Esophagus mucosa (tissue), 1 donor: ENCODE measurements at places on chromosomes 3 and 15. TPM values are rescaled to one million over a fixed set of nuclear protein-coding genes. Genes with fewer than 3 reads are reported as not detected.

Gene PLCB2
- 4.2 TPM for total RNA-seq

Gene CTDSPL2
- total RNA-seq: 22.8 TPM

Gene EPHB3
- 44.7 TPM for total RNA-seq

Gene GREM1
- 9.2 TPM for total RNA-seq

- ATAC-seq: no peak
Measured at GRCh38 chr3:156558389-156558788, 3.5 kb upstream of the SSR3 start.

DNA sequence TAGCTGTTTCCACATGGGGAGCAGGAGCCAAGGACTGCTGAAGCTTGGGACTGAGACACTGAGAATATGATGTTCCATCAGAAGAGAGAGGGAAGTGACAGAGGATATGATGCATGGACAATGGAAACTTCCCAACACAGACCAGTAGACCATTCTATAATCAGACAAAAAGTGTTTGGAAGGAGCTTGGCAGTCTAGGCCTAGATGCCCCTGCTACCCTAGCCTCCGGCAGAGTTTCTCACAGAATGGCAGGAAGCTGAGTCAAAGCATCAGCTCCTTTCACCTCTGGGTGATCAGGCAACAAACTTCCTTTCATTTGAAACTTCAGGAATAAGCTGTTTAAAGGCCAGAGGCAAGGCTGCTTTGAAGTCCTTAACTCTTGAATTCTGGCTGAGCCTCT lies 222.0 kb downstream of the NEK10 start:
- ATAC-seq: peak; percentile 28

GRCh38 chr15:39472621-39473297 lies 108.1 kb upstream of the THBS1 start:
- peak; percentile 44 for ATAC-seq

- ATAC-seq: no peak
Measured at GRCh38 chr3:37898424-37898823, 36.7 kb downstream of the CTDSPL start.

DNA sequence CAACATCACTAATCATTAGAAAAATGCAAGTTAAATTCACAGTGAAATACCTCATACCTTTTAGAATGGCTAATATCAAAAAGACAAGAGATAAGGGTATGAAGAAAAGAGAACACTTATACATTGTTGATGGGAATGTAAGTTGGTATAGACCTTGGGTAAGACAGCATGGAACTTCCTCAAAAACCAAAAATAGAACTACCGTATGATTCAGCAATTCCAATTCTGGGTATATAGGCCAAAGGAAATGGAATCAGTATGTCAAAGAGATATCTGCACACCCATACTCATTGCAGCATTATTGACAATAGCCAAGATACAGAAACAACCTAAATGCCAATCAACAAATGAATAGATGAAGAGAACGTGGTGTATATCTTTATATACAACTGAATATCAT lies 166.8 kb upstream of the LRRN1 start:
- ATAC-seq: no peak

DNA sequence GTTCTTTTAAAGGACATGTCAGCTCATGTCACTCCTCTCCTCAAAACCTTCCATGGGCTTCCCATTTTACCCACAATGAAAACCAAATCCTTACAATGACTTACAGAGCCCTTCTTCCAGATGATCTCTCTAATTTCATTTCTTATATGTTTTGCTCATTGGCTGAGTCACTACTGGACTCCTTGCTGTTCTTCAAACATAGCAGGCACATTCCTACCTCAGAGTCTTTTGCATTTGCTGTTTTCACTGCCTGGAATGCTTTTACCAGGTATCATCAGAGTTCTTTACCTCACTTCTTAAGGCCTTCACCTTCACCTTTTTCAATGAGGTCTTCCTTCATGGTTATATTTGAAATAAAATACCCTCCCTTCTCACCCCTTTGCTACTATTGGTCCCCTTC lies 57.3 kb downstream of the NECTIN3 start:
- no peak for ATAC-seq

GRCh38 chr3:10833855-10834414 lies 17.9 kb downstream of the SLC6A11 start:
- no peak for ATAC-seq

GRCh38 chr3:41304593-41304992 lies 105.3 kb downstream of the CTNNB1 start:
- no peak for ATAC-seq

DNA sequence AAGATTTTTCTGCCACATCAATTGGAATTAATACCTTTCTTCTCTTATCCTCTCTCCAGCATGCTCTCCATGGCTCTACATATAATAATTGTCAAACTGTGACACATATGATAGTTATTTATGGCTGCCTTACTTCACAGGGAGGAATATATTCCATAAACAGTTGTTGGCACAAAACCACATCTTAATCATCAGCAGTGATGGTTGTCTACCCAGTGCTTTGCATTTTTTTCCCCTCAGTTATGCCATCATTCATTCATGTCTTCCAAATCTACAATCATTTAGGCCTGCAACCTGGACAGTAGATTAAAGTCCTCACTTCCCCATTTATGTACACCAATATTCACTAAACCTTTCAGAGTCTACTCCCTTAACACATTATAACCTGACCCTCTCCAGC lies 107.7 kb downstream of the THRB start:
- ATAC-seq: no peak
